IMR-90 (cell line): ENCODE measurements at places on chromosomes 7 and 10. TPM values are rescaled to one million over a fixed set of nuclear protein-coding genes. Genes with fewer than 3 reads are reported as not detected.

Gene C7orf25
- polyA plus RNA-seq, result 3.2 and 4.5 TPM in 2 replicates

GRCh38 chr7:142785841-142786250 lies 15.1 kb downstream of the PRSS2 start:
- DNase-seq, result no peak

Gene ACBD7
- polyA plus RNA-seq, result 0.26 and 0.29 TPM in 2 replicates

Gene MCM10
- 4.9 and 5.4 TPM in 2 replicates for polyA plus RNA-seq

Gene CAV2
- polyA plus RNA-seq, result 217 and 265 TPM in 2 replicates

Gene TAS2R3
- not detected in 2 replicates for polyA plus RNA-seq

GRCh38 chr7:36775676-36776075 lies 51.4 kb upstream of the AOAH start:
- no peak for DNase-seq

GRCh38 chr10:86349940-86350630 lies 16.5 kb downstream of the GRID1 start:
- no peak for DNase-seq

DNA sequence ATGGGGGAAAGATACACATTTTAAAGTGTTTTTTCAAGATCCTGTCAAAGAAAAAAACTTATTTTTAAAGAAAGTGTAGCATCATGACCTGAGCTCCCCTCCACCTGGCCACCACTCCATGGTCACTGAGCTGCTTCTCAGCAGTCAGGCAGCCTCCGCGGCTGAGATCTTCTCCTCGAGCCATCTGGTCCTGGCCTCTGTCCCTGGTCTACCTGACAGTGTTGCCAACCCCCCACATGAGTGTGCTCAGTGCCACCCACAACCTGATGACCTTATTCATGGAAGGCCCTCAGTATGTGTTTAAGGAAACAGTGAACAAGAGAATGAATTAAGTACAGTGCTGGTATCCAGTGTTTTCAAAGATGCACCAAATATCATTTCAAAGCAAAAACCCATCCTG lies 694.5 kb upstream of the NRP1 start:
- DNase-seq, result no peak

- no peak for DNase-seq
Observed at GRCh38 chr10:87860816-87861403, 2.4 kb downstream of the KLLN start.

Gene CHN2
- polyA plus RNA-seq, result not detected in 2 replicates

DNA sequence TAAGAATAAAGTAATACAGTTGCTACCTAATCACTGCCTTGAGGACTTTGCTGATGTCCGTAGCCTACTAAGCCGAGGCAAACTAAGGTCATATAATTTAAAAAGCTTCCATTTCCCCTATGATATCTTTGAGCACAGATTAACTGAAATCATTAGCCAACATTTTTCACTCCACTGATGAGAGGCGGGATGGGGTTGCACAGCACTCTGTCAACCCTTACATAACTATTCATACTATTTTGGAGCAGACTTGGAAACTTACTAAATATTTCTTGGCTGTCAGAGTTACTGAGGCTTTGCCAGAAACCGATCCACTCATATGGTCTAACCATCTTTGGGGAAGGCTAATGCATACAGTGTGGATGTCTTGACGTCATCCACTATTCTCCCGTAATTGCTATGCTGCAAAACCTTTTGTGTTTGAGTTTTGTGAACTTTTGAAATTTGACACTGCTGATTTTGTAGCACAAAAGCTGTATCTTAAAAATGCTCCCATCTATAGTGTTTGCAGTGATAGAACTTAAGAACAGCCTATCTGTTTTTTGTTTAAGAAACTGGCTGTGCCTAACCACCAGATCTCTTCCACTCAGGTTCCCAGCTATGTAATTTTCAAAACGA lies 248.7 kb downstream of the TSPAN12 start:
- no peak for DNase-seq

DNA sequence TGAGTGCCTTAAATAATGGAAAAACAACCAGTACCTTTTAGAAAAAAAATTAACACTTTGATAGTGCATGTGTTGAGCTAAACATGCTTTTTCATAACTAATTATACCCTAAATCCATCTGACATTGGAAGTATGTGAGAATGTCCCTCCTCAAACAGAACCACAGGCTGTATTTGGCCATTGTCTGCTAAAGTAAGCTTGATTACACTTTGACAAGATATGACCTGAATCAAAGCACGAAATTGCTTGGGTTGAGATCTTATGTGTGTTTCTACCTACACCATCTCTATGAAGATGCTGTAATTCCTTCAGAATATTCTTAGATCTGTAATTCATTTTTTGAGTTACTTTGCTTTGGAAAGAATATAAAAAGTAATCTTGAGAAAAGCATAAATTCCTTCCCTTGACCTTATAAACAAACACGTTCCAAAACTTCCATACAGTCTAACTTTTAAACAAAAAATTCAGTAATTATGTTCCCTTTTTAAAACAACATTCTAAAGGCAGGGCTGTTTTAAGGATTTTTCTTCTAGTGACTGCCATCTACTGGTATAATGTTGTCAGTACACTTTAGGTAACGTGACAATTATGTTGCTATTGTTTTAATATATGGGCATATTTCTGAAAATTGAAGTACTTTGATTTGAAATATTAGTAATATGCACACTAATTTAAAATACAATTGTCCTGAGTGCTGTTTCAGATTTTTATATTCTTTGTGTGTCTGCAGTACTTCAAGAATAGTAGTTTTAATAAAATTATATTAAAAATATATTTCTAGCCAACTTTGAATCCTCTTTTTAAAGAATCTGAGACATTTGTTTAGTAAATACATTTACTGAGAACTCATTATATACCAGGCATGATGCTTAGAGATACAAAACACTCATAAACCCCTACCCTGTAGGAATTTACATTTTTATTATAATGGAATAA lies 20.9 kb downstream of the CD36 start:
- DNase-seq, result peak; percentile 62

Gene PNLIP
- not detected in 2 replicates for polyA plus RNA-seq

DNA sequence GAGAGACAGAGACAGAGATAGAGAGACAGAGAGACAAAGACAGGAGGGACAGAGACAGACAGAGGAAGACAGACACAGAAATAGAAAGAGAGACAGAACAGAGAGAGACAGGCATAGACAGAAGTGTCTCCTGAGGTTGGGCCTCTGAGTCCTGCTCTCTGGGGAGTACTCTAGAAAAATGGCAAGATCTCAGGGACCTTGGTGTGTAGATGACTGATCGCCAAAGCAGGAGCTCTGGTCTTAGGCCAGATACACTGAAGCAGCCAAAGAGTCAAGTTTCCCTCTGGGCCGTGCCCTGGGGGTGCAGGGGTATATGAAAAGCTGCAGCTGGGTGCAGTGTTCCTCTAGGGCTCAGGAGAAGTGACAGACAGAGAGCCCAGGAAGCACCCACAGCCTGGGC lies 176.6 kb upstream of the TNS3 start:
- DNase-seq, result peak; percentile 36

GRCh38 chr7:75762350-75762917 lies 9.6 kb downstream of the CCL26 start:
- DNase-seq, result peak; percentile 77

DNA sequence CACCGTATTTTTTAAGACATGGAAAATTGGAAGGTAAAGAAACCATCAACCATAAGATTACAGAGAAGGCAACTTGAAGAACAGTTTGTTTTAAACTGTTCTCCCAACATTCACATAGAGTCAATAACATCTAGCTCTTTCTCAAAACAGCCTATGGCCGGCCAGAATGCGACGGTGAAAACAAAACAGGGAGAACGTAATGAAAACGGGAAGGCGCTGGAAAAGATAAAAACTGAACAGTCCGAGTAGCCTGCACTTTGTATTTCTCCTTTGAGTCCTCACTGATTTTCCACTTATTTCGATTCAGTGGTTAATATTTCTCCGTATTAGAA lies 637 bp downstream of the MICU1 start:
- DNase-seq, result no peak

GRCh38 chr10:43417950-43418768 lies 9.2 kb upstream of the HNRNPF start:
- DNase-seq, result no peak

DNA sequence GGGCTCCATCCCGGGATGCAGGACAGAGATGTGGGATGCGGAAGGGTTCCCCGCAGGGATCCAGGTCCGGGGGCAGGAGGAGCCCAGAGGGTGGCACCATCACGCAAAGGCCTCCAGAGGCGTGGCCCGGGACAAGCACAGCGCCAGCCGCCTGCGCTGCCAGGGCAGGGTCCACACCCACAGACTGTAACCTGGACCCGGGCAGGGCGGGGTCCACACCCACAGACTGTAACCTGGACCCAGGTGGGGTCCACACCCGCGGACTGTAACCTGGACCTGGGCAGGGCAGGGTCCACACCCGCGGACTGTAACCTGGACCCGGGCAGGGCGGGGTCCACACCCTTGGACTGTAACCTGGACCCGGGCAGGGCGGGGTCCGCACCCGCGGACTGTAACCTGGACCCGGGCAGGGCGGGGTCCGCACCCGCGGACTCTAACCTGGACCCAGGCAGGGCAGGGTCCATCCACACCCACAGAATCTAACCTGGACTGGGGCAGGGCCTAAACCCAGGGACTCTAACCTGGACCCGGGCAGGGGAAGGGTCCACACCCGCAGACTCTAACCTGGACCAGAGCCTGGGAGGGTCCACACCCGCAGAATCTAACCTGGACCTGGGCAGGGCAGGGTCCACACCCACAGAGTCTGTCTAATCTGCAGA lies 37.5 kb upstream of the SUN1 start:
- no peak for DNase-seq

- no peak for DNase-seq
Observed at GRCh38 chr10:32050177-32050576, 6.0 kb downstream of the KIF5B start.

Gene MCMBP
- 36.8 and 39.0 TPM in 2 replicates for polyA plus RNA-seq

DNA sequence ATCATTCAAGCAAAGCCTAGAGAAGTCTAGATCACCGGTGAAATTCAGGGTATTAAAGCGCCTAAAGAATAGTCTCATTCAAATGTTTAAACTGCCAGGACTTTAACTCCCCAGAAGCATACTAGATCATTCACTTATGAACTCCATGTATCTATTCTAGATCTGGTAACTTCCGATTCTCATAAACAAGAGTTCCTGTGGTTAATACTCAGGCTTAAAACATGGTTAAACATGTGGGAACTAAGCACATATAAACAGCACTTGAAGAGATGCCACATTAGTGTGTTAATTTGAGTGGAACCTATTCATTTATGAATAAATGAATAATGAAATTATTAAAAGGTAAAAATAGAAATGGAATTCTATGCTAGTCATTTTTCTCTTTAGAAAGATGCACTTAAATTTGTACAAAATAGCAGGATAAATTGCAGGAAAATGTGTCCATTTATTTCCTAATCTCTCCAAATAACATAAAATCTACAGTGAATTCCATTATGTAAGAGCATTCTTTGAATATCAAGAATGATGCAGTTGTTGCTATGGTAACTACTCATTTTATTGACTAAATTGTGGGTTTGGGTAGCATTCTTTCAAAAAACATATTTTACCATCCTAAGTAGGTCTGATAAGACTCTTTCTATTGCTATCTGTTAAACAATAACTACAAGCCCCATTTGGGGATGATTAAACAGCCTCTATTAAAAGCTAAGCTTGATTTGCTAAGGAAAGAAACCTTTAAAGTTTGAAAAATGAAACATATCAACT lies 147.6 kb upstream of the TMEM168 start:
- DNase-seq, result peak; percentile 45

GRCh38 chr7:106178593-106179134 lies 66.6 kb upstream of the SYPL1 start:
- peak; percentile 57 for DNase-seq

- DNase-seq, result peak; percentile 54
Observed at GRCh38 chr7:42014625-42015618, 222.1 kb downstream of the GLI3 start.

Gene NRAP
- polyA plus RNA-seq, result not detected in 2 replicates

GRCh38 chr7:41955893-41956675 lies 253.2 kb upstream of the INHBA start:
- peak; percentile 99 for DNase-seq

DNA sequence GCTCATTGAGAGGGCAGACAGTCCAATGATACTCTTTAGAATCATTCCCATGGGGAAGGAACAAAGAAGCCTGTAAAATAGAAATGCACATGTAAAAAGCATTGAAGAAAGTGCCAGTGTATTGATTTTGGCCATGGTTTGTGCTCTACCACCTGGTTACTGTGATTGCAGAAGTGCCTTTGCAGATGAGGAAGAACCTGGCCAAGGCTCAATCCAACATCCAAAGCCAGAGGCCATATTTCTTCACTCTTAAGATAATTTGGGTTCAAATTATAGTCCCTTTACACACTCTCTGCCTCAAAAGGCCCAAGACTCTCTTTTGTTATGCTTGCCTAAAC lies 122.1 kb downstream of the EGFR start:
- DNase-seq, result no peak

Gene UCMA
- not detected in 2 replicates for polyA plus RNA-seq

Gene OPN4
- 0.03 TPM in 1 of 2 replicates, not detected in the other for polyA plus RNA-seq

- DNase-seq, result no peak
Observed at GRCh38 chr7:25671111-25671510, 442.8 kb upstream of the NPVF start.

DNA sequence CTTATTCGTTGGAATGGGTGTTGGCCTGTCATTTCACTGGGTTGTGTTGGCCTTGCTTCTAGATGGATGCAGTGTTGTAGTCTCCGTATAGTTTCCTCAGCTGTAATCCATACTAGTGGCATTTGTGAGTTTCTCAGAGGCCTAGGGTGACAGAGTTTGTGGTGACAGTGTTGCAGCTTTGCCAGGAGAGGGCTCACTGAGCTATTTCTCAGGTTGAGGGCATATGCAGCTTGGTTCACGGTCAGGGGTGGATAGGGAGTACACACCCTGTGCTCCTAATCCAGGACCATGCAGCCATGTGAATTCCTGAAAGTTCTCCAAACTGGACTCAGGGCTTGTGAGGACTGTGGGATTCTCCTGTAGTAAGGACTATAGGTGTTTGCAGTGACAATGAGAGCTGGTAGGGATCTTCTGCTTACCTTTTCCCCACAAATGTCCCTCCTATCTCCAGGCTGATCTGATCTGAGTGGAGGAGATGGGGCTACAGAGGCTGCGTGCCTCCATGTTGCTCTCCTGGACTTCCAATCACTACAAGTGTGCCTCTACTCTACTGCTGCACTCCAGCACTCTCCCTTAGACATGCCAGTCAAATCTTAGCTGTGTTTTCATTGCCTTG lies 229.0 kb downstream of the STK31 start:
- peak; percentile 11 for DNase-seq

GRCh38 chr10:27188259-27188658 lies 33.1 kb downstream of the MASTL start:
- no peak for DNase-seq

- no peak for DNase-seq
Observed at GRCh38 chr10:21171936-21172541, 274.9 kb upstream of the NEBL start.

DNA sequence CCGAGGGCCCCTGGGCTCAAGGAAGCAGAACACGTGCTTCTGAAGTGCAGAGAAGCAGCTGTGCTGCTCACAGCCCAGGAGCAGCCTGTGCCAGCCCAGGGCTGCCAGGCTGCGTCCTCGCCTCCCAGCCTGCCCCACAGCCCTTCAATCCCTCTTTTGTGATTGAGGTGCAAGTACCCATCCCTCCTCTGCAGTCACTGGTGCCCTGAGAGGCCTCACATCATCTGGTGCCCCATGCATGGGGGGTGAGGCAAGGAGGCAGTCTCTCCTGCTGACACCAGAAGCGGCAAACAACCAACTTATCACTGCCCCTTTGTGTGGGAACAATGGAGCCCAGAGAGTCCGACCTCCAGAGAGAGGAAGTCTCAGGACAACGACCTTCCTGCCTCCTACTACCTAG lies 49.8 kb upstream of the FGFR2 start:
- no peak for DNase-seq

Gene PSD
- 4.4 and 5.8 TPM in 2 replicates for polyA plus RNA-seq

GRCh38 chr7:158831738-158832091 lies 2.4 kb upstream of the ESYT2 start:
- no peak for DNase-seq

- peak; percentile 64 for DNase-seq
Observed at GRCh38 chr7:12028508-12028907, 182.6 kb upstream of the TMEM106B start.
